ENCODE measurements at places on chromosomes 4 and X.

GRCh38 chr4:33072298-33073089 lies 2352.3 kb downstream of the PCDH7 start:
- DNase-seq = peak; percentile 16

GRCh38 chr4:183448436-183448835 lies 4.0 kb downstream of the CDKN2AIP start:
- DNase-seq = no peak

DNA sequence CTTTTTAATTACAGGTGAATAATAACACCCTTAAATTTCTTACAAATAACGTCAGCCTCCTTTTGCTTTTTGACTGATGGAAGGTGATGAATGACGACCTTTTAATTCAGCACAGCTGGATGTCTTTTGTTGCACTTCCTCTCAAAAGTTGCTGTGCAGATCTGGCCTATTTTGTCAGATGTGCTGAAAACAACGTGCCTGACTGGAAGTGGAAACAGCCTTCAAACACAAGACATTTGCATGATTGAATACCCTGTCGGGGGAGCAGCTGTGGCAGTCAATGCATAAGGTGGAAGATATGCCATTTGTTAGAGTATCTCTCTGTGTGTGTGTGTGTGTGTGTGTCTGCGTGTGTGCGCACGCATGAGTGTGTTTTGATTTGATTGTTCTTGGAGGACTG lies 579.7 kb downstream of the SPRY1 start:
- no peak for DNase-seq

DNA sequence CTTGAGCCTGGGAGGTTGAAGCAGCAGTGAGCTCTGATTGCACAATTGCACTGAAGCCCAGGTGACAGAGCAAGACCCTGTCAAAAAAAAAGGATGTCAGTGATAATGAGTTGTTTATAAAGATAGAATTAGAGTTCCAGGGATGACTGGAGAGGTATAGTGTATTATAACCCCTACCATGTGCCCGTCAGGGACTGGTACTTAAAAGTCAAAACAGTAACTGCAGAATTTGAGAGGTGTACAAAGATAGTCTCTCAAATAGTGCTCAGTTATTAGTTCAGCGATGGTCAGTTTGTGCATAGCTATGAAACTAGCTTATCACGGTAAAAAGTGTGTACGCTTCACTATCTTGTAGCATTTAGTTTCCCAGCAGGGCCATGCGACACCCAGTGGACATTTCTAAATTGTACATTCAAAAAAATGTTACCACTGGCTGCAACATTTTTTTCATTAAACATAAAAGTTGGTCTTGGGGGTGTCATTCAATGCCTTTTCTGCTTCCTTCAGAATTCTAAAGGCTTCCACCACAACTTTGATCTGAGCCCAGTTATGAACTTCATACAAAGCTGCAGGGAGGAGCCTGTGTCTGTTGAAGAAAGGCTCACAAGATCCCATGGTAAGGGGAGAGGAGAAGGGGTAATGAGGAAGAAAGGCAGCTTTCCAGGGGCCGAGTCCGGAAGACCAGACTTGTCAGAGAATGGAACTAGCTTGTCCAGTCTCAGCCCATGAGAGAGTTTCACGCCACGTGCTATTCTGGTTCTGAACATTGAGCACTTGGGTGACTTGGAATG lies 9.2 kb upstream of the GYG2 start:
- peak; percentile 32 for DNase-seq

GRCh38 chr4:77538574-77539157 lies 67.0 kb upstream of the CXCL13 start:
- peak; percentile 8 for DNase-seq

GRCh38 chr4:108292229-108292628 lies 123.5 kb upstream of the LEF1 start:
- DNase-seq = peak; percentile 21

- no peak for DNase-seq
These were observed 1136.6 kb upstream of the PABPC4L start for GRCh38 chr4:135338181-135338580.

DNA sequence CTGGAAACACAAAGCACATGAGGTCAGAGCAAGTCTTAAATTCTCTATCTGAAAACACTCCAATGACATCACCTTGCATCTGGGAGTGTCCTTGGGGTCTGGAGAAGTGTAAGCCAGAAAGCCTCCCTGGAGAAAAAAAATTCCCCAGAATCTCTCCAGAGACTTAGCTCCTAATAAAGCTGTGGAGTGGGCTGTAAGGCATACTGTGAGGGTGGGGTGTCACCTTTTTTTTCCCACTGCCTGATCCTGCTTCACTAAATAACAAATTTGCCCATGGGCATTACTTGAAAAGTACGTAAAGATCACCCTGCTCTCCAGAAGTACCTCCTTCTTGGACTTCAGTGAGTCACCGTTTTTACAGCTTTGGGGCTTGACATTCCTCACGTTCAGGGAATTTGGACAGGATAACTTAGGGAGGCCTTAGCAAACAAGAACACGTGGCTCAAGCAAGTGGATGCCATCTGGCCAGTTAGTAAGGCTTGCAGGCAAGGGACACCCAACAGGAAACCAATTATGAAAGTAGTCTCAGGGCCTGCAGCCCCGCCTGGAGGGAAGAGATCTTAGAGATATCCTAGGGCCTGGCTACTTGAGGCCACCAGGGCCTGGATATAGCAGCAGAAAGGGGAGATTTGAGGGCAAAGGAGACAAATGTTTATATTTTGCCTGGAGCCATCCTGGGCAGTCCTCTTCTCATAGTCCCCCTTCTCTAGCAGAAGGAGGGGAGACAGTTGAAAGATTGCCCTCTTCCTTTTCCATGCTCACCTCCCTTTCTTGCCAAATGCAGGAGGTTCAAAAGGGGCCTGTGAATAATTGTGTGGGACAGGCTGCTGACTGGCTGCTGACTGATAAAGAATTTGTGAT lies 60.1 kb upstream of the PLAC1 start:
- DNase-seq = peak; percentile 39

DNA sequence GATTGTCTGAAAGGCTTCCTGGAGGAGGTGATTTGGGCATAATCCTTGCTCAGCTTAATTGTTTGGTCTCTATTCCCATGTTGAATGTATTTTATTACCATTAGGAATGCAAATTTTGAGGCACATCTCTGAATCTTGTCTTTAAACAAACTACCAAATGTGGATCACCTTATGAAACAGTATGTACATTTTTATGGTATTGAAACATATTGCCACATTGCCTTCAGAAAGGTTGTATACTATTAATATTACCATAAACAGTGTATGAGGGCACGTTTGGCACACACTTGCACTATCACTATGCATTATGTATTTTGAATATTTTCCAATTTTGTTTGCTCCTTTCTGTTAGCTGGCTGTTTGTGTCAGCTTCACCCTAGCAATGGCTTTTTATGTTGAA lies 60.0 kb upstream of the ALB start:
- DNase-seq = no peak

DNA sequence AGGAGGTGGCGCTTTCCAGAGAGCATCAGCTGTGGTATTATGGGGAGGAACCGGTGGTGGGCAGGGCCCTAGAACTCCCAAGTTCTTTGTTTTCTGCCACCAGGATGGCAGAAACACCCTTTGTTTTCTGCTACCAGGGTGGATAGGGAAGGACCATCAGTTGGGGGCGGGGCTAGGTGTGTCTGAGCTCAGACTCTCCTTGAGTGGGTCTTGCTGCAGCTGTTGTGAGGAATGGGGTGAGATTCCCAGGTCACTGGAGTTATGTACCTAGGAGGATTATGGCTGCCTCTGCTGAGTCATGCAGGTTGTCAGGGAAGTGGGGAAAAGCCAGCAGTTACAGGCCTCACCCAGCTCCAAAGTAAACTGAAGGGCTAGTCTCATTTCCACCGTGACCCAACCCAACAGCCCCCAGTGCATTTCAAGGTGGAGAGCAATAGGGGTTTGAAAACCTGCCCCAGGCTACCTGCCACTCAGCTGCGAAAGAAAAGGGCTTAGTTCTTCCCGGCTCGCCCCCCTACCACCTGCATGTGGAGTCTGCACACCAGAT lies 167.8 kb upstream of the FAM241A start:
- no peak for DNase-seq

GRCh38 chr4:8199594-8200301 lies 658 bp downstream of the SH3TC1 start:
- no peak for DNase-seq

- peak; percentile 72 for DNase-seq
These were observed 88.2 kb upstream of the TNIP3 start for GRCh38 chr4:121252224-121252806.

- no peak for DNase-seq
These were observed 497.5 kb upstream of the IGFBP7 start for GRCh38 chr4:57607566-57608180.

DNA sequence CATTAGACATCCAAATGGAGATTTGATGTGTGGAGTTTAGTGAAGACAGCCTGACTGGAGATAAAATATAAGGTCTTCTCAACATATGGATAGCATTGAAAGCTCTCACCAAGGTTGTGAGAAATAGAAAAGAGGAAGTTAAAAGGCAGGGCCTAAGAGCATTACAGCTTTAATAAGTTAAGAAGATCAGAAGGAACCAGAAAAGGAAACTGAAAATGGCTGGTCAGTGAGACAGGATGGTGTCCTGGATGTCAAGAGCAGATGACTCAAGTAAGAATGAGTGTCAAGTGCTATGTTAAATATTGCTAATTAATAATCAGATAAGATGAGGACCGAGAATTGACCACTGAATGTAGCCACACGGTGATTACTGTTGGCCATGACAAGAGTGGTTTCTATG lies 642.9 kb downstream of the STPG2 start:
- DNase-seq = no peak

- DNase-seq = peak; percentile 93
These were observed 21.4 kb downstream of the SPINK2 start for GRCh38 chr4:56799824-56800756.

DNA sequence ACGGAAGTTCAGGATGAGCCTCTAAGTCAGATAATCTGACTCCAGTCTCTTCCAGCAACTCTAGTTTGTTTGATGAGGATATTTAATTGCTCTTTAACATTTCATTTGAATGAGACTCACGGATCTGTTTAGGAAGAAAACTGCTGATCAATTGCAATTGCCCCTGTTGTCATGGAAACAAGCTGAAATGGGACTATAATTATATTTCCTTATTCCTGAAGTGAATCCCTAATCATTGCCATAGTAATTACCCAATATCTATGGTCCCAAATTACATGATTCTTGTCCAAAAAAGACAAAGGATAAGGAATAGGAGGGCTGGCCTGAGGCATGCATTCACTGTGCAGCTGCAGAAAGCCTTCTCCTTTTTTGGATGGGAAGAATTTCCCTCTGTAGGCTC lies 105.3 kb downstream of the AASDH start:
- no peak for DNase-seq

GRCh38 chrX:123487236-123487635 lies 245.6 kb downstream of the THOC2 start:
- no peak for DNase-seq

DNA sequence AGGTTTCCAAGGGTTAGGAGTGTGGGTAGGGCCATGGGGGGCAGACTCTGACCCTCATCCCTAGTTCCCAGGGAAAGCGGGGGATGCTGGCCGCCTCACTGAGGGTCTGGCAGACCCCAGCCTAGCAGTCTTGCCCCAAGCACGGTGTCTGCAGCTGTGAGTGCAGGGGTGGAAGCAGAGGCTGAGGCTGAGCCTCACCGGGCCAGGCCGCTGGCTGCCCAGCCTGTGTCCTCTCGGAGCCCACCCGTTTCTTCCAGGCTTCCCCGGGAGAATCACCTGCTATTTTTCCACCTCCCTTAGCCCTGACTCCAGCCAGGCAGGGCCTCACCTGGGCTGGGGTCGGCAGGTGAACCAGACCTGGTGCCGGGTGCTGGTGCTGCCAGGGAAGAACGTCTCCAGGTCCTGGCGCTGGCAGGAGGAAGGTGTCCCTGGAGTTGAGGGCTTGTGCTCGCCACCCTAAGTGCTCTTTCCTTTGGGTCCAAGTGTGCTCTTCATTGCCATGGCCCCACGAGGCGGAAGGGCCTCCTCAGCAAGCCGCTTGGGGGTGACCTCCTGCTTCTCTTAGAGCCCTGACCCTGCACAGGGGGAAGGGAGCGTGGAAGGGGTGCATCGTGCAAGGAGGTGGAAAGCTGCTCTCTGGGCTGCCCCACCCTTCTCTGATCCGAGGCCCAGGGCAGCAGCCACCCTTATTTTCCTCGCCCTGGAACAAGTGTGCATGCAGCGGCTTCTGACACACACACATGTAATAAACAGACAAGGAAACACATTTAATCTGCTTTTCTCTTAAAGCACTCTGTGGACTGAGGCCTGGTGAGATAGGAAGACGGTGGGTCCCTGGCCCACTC lies 112.7 kb downstream of the FAM53A start:
- DNase-seq = no peak

DNA sequence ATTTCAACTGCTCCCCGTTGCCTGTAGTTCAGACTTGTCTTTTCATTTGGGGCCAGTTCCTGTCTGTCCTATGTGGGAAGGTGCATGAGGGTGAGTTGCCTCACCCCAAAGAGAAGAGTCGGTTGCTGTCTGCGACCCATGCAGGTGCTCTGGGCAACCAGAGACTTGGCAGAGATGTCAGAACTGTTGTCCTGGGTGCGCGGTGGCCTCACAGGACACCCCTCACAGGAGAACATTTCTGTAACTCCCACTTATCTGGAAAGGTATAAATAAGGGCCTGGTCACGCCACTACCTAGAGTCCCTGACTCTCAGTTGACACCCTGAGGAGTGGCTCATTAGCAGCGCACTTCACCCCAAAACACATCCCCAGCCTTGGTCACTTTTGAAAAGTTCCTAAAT lies 9.7 kb upstream of the NAT8L start:
- no peak for DNase-seq

GRCh38 chr4:20512985-20513384 lies 187.3 kb upstream of the PACRGL start:
- no peak for DNase-seq

GRCh38 chr4:40918330-40918729 lies 168.6 kb downstream of the NSUN7 start:
- DNase-seq = no peak

DNA sequence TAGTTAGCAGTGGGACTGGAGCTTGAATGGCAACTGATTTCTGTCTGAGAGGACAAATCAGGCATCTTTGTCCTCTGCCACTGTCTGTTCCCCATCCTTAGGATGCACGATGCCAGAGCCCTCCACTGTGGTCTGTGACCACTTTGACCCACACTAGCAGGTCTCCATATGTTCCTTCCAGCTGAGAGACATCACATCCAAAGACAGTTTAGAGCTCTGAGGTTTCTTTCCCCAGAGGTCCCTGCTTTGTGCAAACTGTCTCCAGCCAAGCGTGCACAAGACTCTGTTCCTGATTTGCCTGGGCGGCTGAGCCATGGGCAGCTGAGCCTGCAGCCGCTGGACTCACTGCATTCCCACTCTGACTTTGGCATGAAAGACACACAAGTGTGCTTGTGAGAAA lies 98.0 kb downstream of the PTTG2 start:
- no peak for DNase-seq

GRCh38 chrX:107552930-107553329 lies 75.4 kb upstream of the PRPS1 start:
- no peak for DNase-seq

DNA sequence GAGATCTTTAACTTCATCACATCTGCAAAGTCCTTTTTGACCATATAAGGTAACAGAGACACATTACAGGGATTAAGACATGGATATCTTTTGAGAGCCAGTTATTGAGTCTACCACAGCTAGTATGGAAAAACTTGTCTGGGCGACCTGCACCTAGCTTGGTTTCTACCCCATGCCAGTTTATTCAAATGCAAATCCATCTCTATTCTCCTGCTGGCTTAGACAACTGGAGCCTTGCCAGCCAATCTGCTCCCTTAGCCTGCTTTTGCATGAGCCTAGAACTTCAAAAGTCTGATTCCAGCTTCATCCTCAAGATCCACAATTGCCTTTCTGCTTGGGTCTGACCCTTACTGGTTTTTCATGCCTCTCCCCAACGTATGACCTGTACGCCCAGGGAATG lies 212.0 kb upstream of the AFF2 start:
- no peak for DNase-seq

- DNase-seq = no peak
These were observed 1022.4 kb upstream of the DIAPH2 start for GRCh38 chrX:95662200-95662599.

All from small intestine (tissue), 16 donors.